Stimulated activated CD4-positive, alpha-beta T cell treated with anti-CD3 and anti-CD28 coated beads, TNF-alpha, amount 100 ng/mL, for 1 hour (primary cell): ENCODE measurements at places on chromosomes 12 and 14.

- DNase-seq, result no peak
Observed at GRCh38 chr12:122820838-122821271, 14.4 kb upstream of the HIP1R start.

DNA sequence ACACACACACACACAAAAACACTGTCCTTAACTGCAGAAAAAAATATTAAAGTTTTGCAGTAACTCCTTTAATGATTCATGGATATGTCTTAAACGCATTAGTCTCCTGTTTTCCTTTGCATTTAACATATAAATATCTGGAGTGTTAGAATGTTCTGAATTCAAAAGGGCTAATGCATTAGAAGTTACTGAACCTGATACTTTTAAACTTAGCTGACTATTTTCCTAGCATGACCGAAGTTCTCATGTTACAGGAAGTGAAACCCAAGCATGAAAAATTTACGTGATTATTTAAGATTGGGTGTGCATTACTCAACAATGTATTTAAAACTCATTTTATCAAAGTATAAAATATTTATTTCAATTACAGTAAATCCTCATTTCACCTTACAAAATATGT lies 791.2 kb downstream of the FLRT2 start:
- no peak for DNase-seq

- no peak for DNase-seq
Observed at GRCh38 chr12:55685671-55686070, 22.0 kb downstream of the ITGA7 start.

GRCh38 chr12:52160200-52160599 lies 31.6 kb downstream of the KRT80 start:
- no peak for DNase-seq

GRCh38 chr12:82746668-82747067 lies 60.0 kb downstream of the TMTC2 start:
- no peak for DNase-seq

DNA sequence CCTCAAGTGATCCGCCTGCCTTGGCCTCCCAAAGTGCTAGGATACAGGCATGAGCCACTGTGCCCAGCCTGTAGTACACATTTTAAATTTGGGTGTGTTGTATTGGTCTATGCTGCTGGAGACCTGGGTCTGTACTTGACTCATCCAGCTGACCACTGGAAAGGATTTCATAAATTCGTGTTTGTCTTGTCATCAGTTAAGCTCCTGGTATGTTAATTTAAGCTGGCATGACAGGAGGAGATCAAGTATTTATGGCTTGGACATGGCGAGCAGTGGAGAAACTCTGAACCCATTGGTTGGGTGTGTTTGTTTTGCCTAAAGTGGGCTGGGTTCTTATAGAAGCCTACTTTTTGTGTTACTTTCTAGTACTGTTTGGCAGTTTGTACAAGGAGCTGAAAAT lies 24.2 kb downstream of the YY1 start:
- no peak for DNase-seq

GRCh38 chr12:58931518-58931917 lies 11.2 kb upstream of the LRIG3 start:
- DNase-seq, result no peak

DNA sequence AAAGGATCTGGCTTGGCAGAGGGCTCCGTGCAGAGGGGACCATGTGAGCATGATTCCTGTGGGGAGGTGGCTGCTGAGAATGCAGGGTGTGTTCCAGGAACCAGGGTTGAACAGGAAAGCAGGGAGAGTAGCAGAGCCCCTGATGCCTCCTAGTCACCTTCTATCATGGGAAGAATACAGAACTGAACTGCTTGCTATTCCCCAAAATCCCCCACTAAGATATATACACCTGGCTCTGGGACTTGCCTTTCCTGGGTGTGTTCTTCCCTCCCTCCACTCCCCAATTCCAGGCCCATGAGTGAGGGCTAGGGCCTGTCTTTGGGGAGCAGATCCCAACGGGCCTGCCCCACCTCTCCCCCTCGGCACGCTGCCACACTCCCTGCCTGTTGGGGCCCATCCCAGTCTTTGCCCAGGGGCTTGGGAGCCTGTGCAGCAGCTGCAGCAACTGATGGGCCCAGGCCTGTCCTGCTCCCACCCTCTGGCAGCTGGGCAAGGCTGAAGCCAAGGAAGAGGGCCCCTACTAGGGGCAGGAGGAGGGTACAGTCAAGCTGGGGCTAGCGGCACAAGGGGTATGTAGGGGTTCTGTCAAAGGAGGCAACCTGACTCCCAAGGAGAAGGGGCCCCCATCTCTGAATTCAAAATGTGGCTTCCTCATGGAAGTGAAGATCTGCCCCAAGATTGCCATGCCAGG lies 3.2 kb downstream of the AJUBA start:
- no peak for DNase-seq

- DNase-seq, result no peak
Observed at GRCh38 chr12:10098791-10099190, at the start of gene CLEC1A. Gene CLEC1A (minus strand): TSS chr12:10098985. CDS start chr12:10098922, 63 bp downstream.

DNA sequence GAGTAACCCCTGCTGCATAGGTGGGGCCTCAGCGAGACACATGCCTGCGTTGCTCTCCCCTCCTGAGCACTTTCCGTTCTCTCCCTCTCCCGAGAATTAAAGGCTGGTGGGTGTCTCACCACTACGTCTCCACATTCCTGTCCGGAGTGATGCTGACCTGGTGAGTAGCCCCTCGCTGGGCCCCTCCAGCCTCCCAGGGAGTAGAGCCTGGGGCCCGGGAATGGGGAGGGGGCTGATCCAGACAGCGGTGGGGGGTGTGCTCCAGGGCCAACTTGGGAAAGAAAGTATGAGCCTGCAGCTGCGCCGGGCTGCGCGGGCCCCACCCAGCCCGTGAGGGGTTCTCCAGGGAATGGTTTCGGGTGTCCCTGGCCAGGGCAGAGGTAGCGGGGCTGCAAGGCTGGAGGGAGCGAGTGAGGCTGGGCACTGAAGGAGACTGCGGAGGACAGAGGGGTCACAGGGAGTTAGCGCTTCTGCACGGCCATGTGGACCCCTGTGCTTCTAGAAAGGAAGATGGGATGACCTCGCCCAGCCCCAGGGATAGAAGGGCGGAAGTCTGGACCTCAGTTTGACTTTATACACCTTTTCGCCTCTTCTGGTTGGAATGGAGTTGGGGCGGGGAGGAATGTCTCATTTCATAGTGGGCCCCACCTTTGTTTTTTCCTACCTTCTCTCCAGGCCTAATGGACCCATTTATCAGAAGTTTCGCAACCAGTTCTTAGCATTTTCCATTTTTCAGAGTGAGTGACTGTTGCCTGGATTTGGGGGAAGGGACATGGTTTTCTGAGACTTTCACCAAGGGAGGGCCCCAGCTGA lies 22.5 kb downstream of the RHOF start:
- no peak for DNase-seq

DNA sequence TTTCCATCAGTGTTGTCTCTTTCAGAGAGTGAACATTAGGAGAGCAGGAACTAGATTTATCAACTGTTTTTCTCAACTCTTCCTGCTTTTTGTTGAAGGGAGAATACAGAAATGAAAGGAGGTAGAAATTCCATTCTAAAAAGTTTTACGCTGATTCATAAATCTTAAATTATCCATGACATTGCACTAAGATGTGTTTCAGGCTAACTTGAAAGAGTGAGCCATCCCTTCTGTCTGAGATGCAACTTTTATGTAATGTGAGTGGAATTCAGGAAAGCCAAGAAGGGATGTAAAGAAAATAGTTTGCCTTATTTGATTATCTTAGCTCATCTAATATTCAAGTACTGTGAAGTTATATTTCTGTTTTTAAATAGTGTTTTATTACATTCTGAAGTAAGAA lies 349.5 kb upstream of the RGS6 start:
- DNase-seq, result no peak
